ENCODE measurements at places on chromosomes 4 and X.

- peak; percentile 30 for DNase-seq
These were observed 11.7 kb upstream of the EXOSC9 start for GRCh38 chr4:121789455-121789854.

DNA sequence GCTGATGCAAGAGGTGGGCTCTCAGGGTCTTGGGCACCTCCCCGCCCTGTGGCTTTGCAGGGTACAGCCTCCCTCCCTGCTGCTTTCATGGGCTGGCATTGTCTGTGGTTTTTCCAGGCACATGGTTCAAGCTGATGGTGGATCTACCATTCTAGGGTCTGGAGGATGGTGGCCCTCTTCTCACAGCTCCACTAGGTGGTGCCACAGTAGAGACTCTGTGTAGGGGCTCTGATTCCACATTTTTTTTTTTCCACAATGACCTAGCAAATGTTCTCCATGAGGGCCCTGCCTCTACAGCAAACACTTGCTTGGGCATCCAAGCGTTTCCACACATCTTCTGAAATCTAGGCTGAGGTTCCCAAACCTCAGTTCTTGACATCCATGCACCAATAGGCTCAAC lies 657.9 kb upstream of the CT83 start:
- no peak for DNase-seq

- DNase-seq, result no peak
These were observed 352.9 kb downstream of the GASK1B start for GRCh38 chr4:157819693-157820464.

- no peak for DNase-seq
These were observed 103.5 kb upstream of the OTUD4 start for GRCh38 chr4:145283909-145284308.

GRCh38 chr4:80989921-80990544 lies 40.5 kb upstream of the BMP3 start:
- peak; percentile 84 for DNase-seq

DNA sequence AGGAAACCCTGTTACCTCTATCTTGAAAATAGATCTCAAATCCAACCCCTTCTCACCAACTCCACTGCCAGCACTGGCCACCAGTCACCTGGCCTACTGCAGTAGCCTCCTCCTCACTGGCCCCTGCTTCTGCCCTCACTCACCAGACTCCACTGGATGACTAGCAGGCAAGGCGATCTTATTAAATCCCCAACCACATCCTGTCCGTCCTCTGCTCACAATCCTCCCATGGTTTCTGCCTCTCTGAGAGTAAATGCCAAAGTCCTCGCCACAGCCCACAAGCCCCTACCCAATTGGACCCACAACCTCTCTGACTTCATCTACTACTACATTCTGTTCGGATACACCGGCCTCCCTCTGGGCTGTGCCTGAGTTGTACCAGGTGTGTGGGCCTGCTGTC lies 5.4 kb upstream of the PIM2 start:
- DNase-seq, result no peak

DNA sequence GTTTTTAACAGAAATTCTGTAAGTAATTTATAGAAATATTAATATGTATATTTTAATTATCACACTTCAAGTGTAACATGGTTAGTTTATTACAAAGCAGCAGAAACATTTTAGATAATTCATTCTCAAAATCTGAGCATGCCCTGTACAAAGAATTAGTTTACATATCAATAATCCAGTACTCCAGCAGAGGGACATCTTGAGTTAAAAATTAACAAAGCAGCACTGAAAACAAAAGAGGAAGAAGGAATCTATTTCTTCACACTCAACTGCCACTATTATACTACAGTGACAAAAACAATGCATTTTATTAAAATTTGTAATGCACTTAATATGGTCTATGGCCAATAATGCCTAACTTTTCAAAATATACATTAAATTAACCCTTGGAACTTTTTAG lies 179.1 kb upstream of the KLHL4 start:
- DNase-seq, result peak; percentile 42

Measured in fibroblast of the aortic adventitia (primary cell).